ENCODE measurements at places on chromosomes 4 and X.
A peak's percentile ranks its signal among the peaks of the same experiment; 100 is the strongest.

DNA sequence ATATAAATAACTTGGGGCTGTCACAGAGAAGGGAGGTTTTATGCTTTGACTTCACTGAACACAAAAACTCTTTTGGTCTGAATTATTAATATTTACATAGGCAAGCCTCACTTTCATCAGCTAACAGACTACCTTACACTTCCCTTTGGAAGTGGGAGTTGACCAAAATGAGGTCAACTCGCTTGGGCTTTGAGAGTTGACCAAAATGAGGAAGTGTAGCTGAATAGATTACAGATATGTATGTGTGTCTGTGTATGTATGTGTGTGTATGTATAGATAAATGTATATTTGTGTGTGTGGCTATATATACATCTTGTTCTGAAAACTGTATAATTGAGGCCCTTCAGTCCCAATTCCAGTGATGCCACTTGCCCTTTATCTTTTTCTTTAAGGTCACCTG lies 113.3 kb upstream of the IL13RA1 start:
- no peak for DNase-seq

DNA sequence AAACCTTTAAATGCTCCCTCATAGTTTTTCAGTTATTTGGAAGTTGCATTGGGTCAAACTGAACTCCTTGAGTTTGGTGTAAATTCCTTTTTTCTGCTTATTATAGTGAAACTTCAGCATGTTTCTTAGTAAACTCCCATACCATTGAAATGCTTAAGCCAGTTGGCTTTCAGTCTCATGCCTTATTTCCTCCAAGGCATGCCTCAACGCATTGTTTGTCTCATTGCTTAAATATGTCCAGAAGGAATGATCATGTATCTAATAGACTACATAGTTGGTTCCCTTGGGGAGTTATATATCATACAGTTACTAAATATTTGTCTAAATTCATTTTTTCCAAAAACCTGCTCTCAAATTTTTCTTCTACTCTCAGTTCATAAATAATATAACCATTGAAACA lies 114.0 kb downstream of the STOX2 start:
- DNase-seq: no peak

DNA sequence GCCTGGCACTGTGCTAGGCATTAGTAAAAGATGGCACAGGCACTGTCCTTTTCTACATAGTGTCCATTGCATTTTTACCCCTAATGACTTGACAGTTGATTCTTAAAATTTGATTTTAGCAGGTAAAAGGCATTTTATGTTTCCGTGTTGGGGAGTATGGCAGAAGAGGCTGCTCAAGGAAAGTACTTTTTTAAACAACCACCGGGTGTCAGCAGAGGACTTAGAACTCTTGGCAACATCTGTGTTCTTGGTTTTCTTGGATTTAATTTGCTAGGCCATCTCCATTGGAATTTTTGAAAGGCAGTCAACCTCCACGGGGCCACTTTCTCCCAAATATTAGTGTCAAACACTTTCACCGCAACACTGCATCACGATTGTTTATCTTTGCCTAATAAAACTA lies 102.9 kb downstream of the TSPAN7 start:
- peak; percentile 13 for DNase-seq

- DNase-seq: no peak
These were observed 11.2 kb downstream of the PJA1 start for GRCh38 chrX:69154051-69154450.

- DNase-seq: no peak
These were observed 47.7 kb downstream of the MANBA start for GRCh38 chr4:102713096-102713495.

DNA sequence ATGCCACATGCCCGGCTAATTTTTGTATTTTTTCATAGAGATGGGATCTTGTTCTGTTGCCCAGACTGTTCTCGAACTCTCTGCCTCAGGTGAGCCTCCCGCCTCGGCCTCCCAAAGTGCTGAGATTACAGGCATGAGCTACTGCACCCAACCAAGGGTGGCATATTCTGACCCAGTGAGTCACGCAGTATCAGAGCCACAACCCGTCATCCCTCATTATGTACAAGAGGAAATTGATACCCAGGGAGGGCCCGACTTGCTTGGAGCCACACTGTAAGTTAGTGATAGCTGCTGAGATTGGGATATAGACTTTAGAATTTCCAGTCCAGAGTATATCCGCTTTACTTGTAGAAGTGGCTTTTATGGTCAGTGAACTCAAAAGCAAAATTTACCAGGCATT lies 14.6 kb downstream of the CCKAR start:
- no peak for DNase-seq

- peak; percentile 43 for DNase-seq
These were observed 105.9 kb downstream of the THOC2 start for GRCh38 chrX:123626962-123627361.

DNA sequence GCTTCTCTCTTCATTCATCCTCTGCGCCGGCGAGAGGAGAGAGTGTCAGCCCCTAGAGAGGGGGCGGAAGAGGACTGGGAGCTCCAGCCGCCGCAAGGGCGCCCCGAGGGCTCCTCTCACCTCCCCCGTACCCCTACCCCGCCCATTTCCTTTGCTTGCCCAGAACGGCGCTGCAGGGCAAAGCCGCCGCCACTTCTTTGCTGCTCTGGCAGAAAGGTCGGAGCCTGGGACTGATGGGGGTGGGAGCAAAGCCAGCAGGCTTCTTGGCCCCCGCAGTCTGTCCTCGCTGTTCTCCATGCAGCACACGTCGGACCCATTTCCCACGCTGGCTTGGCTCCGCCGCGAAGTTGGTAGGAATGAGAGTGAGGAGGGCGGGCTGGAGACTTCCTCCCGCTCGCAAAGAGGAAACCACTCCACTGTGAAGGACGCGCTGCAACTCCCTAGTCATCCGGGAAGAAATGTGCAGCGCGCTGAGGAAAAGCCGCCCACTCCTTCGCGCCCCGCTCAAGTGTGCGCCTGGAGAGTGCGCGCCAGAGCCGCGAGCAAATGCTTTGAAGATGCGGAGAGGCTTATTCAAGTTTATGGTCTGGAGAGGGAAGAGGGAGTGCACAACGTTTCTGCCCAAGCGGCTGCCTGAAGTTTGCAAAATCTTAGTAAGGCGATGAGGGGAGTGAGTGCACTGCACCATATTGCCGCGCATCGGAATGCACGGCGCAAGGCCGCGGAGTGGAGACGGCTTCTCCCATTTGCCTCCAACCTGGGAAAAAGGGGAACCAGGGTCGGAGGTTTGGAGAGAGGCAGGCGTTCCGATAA lies 2.8 kb upstream of the PCDH7 start:
- DNase-seq: peak; percentile 49

DNA sequence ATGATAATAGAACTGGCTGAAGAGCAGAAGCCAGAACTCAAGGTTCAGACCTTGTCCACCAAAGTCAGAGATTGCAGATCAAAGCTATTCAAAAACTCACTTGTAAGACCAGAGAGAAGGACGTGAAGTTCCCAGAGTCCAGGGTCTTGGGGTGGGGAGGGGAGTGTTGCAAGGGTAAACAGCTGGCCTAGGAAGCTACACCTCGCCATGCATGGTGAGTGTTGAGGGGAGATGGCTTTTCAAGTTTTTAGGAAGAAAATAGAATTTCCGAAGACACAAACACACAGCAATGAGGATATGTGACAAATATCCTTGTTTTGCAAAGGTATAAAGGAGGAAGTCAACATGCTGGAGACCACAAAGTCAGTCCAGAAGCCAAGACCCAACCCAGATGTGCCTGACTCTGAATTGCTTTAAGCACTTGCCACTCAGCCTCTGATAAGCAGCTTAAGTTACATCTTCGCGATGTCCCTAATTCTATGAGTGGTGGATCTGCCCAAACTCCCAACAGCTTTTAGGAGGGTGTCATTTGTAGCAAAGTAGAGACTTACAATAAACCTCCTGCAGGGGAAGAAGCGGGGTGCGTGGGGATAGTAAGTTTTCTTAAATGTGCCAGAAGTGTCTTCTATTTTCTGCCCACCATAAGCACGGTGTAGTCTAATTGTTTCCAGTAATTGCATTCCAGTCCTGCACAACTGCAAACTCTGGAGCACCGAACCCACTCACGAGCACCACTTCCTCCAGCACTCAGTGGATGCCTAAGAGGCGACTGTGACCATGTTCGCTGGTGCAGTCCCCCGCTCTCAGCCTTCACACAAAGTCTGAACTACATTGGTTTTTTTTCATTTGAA lies 26.5 kb downstream of the HAND2 start:
- DNase-seq: no peak

DNA sequence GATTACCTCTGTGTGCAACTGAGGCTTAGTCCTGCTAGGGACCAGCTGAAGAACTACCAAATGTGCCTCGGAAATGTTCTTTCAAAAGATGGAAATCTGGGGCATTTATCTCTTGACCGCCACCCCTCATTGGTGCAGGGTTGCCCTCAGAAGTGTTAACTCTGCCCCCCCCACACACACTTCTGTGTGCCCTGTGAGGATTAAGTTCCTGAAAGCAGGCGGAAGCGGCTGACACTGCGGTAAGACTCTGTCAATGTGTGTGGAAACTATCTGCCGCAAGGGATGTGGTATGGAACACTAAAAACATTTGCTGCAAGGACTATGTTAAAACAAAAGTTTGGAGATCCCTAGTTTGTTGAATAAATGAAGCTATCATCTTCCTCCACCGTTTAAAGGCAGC lies 106.9 kb upstream of the NDP start:
- no peak for DNase-seq
